ENCODE measurements at places on chromosomes 16 and 17.
A peak's percentile ranks its signal among the peaks of the same experiment; 100 is the strongest.

- no peak for DNase-seq
Measured at GRCh38 chr16:64730261-64730660, 391.6 kb downstream of the CDH11 start.

DNA sequence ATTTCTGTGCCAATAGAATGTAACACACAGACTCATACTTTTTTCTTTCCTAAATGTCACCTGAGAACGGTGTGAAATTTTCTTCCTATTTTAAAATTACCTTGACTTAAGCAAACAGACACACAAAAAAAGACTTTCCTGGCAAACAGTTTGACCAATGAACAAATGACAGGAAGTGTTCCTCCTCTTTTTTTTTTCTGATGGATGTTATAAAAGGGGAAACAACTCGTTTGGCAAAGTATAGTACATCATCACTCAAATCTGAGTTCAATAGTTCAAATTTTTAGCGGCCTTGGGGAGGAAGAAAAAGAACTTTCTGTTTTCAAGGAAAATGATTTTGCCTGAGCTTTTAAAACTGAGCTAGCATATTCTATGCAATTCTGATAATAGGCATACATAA, 19.8 kb downstream of the HS3ST3A1 start:
- no peak for DNase-seq

GRCh38 chr17:75142236-75142971, 10.9 kb upstream of the NT5C start:
- no peak for DNase-seq

DNA sequence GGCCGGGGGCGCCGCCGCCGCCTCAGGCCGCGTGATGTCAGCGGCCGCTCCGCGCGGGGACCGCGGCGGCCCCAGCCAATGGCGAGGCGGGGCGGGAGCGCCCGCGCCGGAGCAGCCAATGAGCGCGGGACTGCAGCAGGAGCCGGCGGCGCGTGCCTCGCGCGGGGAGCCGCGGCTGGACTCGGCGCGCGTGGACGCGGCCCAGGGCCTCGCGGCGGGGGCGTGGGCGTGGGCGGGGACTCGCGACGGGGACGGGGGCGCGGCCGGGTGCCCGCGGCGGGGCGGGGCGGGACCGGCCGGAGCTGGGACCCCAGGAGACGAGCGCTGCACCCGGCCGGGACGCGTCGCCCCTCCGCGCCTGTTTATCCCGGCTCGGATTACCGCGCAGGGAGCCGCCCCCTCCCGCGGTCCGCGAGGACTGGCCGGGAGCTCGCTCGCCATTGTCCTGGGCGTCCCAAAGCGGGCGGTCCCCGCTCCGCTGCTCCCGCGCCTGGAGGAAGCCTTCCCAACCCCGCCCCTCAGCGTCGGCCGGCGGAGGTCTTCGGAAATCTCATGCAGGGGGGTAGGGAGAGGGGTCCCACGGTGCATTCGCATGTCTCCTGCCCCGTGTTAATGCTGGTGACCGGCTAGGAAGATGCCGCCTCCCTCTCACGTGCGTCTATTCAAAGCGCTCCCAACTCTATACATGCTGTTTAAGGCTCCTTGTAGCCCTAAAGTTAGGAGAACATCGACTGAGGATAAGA, at the start of gene RNF157:
Gene RNF157 (minus strand): TSS at position 33 of the 743 bp plus-strand sequence. CDS start 253 bp downstream, outside the sequence.
- DNase-seq: peak; percentile 35

DNA sequence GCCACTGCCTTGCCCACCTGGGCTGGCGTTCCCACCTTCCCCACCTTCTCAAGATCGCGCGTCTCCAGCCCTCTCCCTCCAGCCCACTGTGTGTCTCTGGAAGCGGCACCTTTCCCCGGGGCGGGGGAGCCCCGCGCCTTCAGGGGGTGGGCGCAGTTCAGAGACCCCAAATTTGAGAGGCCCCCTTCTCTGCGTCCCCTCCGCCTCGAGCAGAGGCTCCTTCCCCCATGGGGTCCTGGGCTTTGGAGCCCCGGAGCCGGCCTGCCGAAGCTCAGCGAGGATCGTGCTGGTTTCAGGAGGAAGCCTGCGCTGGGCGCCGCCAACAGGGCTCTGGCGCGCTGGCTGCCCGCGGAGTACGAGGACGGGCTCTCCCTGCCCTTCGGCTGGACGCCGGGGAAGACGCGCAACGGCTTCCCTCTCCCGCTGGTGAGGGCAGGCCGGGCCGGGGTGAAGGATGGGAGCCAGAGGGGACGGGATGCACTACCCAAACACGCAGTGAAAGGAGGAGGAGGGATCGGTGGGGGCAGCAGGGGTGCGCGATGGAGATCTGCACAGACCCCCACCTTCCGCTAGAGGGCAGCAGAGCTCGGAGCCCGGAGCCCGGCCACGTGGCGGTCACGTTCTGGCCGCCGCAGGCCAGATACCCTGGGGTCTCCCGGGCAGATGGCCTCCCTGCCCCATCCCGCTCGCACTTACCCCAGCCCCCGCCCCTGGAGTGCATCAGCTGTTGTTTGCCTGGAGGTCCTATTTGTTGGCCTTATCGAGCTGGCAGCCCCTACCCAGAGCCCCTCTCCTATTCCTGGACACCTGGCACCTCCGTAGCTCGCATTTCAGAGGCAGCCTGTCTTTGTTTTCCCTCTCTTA, 11.1 kb downstream of the LPO start:
- peak; percentile 64 for DNase-seq

DNA sequence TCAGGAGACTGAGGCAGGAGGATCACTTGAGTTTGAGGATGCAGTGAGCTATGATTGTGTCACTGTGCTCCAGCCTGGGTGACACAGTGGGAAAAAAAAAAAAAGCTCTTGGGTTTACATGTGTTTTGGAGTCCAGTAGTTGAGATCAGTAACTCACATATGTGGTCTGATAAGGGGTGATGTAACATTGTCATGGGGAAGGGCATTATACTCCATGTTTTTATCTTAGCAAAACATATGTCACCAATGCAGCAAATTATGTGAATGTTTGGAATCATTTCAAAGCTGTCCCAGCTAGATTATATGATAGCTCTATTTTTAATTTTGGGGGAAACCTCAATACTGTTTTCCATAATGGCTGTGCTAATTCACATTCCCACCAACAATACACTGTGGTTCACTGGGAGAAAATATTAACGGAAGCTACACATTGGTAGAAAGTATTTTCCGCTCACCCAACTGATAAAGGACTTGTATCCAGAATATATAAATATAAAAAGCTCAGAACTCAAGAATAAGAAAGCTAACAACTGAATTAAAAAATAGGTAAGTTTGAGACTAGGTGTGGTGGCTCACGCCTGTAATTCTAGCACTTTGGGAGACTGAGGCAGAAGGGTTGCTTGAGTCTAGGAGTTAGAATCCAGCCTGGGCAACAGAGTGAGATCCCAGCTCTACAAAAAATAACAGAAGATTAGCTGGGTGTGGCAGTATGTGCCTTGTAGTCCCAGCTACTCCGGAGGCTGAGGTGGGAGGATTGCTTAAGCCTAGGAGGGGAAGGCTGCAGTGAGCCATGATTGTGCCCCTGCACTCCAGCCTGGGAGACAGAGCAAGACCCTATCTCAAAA, 224.1 kb upstream of the TBX2 start:
- DNase-seq: no peak

DNA sequence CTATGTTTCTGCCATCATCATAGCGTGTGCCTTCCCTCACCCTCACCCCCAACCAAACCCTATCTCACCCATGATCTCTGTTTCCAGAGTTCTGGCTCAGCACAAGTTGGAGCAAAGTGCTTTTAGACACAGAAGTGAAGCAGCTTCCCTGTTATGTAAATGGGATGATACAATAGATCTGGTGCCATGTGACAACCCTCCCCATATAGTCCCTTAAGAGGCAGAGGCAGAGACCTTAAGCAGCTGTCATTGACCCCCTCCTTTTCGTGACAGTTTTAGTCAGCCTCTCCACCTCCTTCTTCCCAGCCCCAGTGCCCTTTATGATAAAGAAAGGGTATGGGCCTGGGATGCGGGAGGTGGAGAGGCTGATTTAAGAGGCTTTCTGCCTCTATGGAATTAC, 40.3 kb upstream of the MED13 start:
- no peak for DNase-seq

GRCh38 chr16:84207879-84208278, 16.9 kb downstream of the ADAD2 start:
- no peak for DNase-seq

GRCh38 chr16:62751218-62751617, 715.0 kb upstream of the CDH8 start:
- no peak for DNase-seq

DNA sequence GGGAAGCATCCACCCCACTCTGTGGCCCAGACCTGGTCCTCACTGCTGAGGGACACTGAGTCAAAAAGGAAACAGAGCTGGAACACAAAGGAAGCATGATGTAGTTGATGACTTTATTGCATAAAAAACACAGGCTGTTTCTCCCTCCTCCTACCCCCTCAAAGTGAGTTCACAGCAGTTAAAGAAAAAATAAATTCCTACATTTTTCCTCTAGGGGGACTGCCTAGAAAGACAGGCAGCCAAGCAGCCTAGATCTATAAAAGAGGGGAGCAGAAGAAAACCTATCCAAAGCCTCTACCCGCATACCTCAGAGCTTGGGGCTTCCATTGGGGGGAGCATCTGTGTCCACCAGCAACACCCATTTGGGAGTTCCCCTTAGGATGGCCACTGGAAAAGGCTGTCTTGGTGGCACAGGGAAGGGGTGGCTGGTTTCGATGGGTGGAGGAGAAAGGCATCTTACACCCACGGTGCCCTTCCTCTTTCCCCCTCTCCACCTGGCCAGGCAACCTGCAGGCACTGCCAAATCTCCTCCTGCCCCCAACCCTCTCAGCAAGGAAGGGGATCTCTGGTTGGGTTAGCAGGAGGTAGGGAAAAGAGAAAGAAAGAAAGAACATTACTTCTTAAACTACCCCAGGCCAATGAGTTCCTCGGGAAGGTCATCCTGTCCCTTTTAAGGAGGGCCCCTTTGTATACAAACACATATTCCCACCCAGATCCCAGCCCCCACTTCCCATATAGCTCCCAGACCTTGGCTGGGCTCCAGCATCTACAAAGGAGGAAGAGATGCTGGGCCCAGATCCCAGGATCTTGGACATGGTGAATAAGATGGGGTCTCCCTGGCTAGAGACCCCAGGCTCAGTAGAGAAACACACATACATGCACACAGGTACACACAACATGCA, 4.0 kb upstream of the SCRN2 start:
- no peak for DNase-seq

DNA sequence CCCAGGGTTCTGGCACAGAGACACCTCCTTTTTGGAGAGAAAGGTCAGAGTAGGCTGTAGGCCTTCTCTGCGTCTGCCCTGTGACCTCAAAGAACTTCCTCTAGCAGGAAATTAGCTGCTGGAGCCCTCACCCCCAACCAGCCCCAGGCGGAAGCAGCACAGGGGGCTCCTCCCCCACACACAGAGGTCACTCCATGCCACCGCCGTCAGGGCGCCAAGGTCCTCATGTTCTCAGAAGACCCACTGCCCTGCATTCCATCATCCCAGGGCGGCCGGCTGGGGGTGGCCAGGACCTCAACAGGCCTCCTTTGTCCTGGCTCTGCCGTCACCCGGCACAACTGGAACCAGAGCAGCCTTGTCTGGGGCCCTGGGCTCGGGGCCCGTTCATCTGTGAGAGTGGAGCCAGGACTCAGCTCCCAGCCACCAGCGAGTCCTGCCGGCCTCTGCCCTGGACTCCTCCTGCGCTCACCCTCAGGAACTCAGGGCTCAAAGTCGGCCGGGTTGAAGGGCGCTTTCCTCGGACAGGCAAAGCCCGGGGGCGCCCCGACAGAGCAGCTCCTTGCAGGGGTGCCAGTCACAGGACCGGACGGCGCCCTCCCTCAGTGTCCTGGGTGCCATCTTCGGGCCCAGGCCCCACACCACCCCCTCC, 1.2 kb downstream of the TMC6 start:
- peak; percentile 59 for DNase-seq

GRCh38 chr17:64718058-64718457, 56.0 kb upstream of the SMURF2 start:
- DNase-seq: no peak

DNA sequence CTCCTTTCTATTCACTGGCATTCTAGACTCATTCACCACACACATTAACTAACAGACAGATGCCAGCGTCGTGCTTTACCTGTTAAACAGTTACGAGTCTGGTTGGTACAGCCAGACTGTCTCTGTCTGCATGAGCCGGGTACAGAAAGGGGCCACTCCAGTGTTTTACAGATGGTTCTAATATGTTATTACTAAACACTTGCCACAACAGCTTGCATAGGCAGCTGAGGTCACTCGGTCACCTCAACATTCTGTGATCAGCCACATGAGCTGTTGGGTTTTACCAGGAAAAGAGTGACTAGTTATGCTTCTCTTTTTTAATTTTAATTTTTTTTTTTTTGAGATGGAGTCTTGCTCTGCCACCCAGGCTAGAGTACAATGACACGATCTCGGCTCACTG, 25.2 kb downstream of the CD300A start:
- DNase-seq: no peak

DNA sequence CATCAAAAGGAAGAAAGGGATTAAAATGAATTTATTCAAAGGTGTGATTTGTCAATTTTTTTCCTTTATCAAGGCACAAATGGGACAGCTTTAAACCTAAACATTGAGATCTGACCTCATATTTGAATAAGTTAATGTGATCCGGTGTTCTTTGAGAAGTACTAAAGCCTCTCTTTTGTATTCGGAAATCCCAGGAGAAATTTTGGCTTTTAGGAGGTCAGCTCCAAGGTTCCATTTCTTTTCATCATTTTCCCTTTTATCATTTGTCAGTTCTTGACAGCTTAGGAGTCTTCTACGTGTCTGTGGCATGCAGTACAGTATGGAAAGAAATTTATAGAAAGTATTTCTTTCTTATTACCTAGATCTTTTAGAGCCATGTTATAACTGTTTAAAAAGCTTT, 873.4 kb upstream of the CDH8 start:
- no peak for DNase-seq

DNA sequence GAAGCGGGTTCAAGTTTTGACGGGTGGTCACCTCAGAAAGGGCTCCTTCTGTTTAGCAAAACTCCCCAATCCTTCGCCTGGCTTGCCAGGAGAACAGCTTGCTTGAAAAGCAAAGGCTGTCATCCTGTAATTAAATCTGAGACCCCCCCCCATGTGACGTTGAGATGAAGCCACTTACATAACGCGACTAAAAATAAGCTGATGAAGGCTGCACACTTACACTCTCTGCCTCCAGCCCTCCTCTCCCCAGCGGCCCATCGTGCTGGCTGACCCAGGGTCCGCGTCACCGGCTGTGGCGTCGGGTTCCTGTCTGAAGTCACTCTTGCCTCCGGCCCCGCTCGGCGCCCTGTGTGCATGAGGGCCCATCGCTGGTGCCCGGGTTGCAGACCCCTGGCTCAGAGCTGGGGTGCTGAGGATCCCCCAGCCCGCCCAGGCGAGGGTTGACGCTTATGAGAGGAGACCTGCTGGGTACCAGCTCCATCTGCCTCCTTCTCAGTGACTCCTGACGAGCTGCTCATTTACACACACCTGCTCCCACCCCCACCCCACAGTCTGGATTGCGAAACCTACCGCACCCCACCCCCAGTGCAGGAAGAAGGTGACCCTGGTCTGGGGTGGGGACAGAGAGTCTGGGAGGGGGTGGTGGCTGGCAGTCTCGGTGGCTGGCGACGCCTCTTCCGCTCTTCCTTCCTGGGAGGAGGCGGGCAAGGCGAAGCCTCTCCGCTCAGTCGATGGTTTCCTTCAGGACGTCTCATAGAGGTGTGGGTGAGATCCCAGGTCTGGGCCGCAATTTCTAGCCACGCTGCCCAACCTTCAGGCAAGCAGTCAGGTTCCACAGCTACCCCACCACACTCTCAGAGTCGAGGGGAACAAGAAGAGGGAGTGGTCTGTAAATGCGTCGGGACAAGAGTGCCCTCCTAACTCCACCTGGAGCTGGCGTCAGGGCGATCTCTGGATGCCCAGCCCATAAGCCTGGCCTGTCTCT, 3.1 kb upstream of the BAIAP2 start:
- no peak for DNase-seq
